ENCODE measurements at places on chromosomes 11 and 22. TPM values are rescaled to one million over a fixed set of nuclear protein-coding genes. Genes with fewer than 3 reads are reported as not detected.

The ASPHD2 gene
- 3.5 TPM for total RNA-seq

The PLAAT2 gene
- not detected for total RNA-seq

GRCh38 chr11:121449123-121449522, 3.0 kb upstream of the SORL1 start:
- DNase-seq = no peak

GRCh38 chr11:36948460-36949127, 350.6 kb upstream of the RAG2 start:
- DNase-seq = no peak

The HEPACAM gene
- total RNA-seq = not detected

DNA sequence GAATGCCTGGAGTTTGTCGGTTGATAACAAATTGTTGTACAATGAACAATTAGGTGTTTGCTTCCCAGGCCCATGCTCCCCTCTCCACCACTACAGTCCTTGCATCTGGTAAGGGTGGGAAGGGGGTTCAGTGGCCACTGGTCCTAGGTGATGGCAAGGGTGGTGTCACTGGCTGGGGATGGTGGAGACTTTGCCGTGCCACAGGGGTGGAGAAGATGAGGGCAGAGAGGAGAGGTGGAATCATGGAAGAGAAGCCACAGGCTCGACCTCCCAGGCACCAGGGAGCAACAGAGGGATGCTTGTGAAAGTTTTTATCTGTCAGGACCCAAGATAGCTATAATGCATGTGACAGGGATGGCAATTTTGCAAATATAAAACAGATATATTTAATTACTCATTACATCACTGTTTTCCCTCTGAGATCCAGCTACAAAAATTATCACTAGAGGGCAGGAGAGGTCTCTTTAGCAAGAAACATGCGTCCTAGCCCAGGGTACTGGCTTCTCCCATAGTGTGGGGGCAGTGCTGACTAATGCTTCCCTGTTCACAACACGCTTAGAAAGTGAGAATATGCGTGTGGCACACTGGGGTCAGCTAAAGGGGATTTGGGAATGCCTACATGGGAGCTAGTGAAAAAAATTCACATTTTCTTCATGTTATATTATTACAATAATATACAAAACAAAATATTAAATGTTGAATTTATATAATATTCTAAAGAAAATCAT, 49.0 kb upstream of the AMPD3 start:
- peak; percentile 40 for DNase-seq

DNA sequence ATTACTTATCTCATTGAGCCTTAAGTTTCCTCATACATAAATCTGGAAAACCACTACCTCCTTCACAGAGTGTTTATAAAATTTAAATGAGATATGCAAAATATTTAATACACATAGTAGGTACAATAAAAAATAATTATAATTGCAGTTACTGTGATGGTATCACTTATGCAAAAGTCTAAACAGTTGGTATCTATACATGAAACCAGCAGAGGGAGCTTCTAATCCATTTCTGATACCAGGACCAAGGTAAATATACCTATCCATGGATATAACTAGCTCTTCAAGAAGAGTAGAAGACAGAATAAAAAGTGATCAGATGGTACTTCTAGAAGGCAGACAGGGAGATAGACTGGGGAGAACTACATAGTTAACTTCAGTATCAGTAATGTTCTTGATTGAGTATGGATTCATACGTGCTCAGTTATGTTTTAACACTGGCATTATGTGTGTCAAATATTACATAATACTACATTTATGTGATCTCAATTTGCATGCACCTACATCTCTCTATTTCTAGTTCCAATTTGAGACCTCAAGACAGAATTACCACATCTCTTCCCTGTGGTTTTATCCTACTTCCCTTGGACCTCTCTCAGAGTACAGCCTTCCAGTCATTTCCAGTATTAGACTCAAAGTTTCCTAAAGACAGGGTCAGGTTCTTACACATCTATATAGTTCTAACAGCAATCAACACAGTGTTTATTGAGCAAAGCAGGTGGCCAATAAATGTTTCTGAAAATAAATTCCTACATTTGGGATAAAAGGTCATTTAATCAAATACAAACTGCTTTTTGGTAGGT, 13.7 kb upstream of the TSG101 start:
- DNase-seq = no peak

GRCh38 chr11:1479006-1479677, 7.4 kb downstream of the MOB2 start:
- no peak for DNase-seq

The OR6A2 gene
- 0.10 TPM for total RNA-seq

GRCh38 chr11:78158987-78159652, 19.7 kb upstream of the ALG8 start:
- no peak for DNase-seq

The PKDREJ gene
- 0.04 TPM for total RNA-seq

DNA sequence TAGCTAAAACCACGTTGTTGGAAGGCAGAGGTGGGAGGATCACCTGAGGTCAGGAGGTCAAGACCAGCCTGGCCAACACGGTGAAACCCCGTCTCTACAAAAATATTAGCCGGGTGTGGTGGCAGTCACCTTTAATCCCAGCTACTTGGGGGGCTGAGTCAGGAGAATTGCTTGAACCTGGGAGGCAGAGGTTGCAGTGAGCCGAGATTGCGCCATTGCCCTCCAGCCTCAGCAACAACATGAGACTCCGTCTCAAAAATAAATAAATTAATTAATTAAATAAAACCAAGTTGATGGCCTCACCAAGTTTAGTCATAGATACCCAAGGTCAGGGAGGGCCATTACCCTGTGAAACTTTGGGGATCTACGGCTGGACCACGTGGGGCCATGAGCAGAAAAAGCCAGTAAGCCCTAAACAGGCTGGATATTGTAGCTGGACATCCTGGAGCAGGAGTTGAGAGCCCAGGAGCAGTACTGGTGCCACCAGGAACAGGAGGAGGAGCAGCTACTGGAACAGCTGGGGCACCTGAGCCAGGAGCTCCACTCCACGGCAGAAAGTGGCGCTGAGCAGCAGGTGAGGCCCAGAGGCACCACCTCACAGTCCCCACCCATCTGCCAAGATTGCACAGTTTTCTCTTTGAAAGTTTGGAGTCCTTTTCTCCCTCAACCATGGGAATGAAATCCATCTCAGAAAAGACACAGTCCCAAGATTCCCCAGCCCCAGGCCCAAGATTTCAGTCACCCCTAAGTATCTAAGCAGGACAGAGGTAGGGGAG, 50.5 kb downstream of the BTG4 start:
- DNase-seq = no peak

GRCh38 chr11:121452609-121453150, at the start of gene SORL1-AS1:
Gene SORL1-AS1, minus strand, starts transcription at chr11:121452967.
- DNase-seq = peak; percentile 50

Data from activated naive CD4-positive, alpha-beta T cell treated with anti-CD3 and anti-CD28 coated beads, Interleukin-2, amount 50 U/mL, for 72 hours (primary cell).